ENCODE measurements at places on chromosomes 11 and 22. TPM values are rescaled to one million over a fixed set of nuclear protein-coding genes. Genes with fewer than 3 reads are reported as not detected.
A peak's percentile ranks its signal among the peaks of the same experiment; 100 is the strongest.

GRCh38 chr11:96741068-96741467, 351.3 kb downstream of the JRKL start:
- no peak for DNase-seq

DNA sequence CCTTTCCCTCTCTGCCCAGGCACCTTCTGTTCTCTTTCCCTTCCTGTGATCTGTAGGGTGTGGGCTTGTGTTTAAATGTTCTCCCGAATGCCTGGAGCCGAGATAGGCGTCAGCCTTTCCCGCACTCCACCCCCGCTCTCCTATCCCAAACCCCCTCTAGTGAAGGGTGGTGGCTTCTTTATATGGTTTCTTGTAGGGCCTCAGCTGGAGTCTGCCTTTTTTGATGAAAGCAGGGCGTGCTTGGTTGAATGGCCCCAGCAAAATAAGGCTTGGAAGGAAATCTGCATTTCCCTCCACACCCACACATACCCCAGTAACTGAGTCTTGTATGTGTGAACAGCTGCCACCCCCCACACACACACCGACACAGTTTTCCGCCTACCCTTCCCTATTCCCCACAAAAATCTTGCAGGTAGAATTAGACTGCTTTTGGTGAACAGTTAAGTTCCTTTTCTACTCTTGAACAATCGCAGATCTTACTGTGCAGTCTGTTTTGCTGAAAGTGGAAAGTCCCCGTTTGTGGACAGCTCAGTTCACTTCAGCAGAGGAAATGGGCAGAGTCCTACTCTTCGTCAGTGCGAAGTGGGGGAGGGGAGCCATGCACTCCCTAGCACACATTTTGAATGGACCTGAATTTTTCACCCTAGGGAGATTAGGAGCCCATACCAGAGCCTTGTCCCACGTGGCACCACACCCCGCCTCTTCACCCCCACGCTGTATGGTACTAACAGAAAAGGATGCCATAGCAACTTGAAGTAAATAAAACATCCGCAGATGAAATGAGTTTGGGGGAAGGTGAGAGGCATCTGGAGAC, 25.5 kb upstream of the GRK2 start:
- peak; percentile 87 for DNase-seq

DNA sequence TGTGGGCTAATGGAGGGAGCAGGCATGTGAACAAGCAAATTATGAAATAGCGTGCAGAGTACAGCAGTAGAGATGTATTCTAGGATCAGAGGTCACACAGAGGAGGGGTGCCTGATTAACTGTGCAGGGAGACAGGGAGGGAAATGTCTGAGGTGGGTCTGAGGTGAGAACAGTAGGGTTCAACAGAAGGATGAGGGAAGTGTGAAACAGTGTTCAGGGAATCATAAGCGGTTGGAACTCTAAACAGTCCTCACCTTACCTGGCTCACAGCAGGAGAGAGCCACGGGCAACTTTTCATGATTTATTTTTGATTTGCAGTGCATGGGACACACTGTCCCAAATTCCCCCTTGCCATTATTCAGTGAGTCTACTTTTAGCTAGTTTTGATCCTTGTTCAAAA, 90.5 kb downstream of the PIWIL4 start:
- no peak for DNase-seq

GRCh38 chr11:81036168-81036870, 1595.5 kb upstream of the TENM4 start:
- no peak for DNase-seq

The APOA4 gene
- 457 TPM for polyA plus RNA-seq

The APOBEC3B gene
- polyA plus RNA-seq = 2.0 TPM

The APOL3 gene
- polyA plus RNA-seq = 40.2 TPM
